ENCODE measurements at places on chromosomes 6 and 20.

GRCh38 chr20:63448031-63448430 is 24.4 kb downstream of the KCNQ2 start:
- DNase-seq, result no peak

DNA sequence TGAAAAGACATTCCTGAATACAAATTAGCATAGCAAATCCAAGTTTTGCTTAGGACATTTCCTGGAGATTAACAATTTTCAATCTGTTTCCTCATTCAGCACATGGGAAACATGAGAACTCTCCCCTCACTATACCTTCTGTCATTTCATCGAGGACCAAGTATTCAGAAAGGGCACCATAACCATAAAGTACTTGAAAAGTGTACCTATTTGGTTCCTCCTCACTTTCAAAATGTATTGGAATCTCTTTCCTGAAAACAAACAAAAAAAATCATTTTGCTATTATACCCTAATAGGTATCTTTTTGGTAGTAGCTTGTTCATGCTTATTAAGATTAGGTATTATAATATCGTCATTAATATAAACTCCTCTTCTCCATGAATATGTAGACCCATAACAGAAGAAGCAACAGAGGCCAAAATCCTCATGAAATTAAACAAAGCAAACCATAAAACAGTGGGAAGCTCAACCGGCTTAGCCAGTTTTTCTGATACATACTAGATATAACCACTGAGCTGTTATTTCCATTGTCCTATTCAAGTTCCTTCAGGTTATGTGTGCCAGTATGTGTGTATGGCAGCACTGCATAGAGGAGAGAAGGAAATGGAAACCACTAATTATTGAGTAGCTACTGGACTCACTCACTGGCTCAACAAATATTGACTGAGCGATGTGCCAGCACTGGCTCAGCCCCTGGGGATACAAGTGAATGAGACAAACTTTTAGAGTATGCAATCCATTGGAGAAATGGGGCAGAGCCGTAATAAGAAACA is 274.0 kb downstream of the MAFB start:
- no peak for DNase-seq

DNA sequence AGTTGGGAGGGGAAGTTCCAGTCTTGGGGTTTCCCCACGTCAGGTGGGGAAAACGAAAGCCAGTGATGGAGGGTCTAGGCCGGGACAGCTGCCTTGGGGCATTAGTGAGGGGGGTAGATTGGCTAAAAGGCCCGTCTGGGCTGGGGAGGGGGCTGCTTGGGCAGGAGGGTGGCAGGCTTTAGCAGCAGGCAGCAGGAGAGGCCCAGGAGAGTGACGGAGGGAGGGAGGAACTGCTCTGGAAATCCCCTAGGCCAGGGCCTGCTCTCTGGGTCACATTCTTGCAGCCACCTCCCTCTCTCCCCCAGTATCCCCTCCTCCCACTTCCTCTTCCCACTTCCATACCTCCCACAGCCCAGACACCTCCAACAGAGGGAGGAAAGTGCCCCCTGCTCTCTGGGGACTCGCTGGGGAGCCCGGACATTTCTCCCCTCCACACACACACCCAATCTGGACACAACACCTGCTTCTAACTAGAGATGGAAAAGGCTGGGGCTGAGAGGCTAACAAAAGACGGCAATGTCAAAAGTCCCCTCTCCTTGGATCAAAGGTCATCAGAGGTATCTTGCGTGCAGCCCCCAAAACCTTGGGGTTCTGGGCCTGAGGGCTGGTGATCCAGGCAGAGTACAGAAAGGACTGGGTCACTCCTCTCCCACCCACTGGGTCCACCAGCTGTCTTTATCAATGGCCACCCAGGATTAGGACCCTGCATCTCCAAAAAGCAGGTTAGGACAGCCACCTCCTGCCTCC is 1.8 kb downstream of the NFKBIE start:
- DNase-seq, result peak; percentile 81

- DNase-seq, result no peak
These were observed 28.1 kb upstream of the TMEM170B start for GRCh38 chr6:11509471-11509870.

DNA sequence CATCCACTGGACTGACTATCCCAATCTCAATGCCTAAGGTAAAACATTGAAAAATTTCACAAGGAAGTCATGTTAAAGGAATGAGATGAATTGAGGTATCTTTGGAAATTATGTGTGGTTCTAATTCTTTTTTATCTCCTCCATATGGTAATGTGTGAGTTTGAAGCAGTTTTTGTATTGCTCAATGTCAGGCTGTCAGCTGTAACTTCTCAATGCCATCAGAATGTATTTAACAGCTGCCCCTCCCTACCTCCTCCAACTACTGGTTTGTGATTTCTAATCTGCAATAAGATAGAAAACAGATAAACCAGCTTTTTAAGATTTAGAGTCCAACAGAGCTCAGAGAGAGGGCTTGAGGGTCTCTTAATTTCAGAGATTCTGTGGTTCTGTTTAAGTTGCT is 1005.8 kb upstream of the ADGRB3 start:
- DNase-seq, result no peak

GRCh38 chr6:33075568-33076405 is at the start of gene HLA-DPB1:
TSS of gene HLA-DPB1 (plus strand) at chr6:33075990. CDS start at chr6:33076042, 52 bp downstream.
- DNase-seq, result peak; percentile 61

- DNase-seq, result no peak
These were observed 72.0 kb upstream of the BACH2 start for GRCh38 chr6:90368601-90369000.

- DNase-seq, result no peak
These were observed 6.5 kb downstream of the RIPOR2 start for GRCh38 chr6:24929242-24929641.

- DNase-seq, result no peak
These were observed 9.3 kb upstream of the POU3F2 start for GRCh38 chr6:98824902-98825599.

DNA sequence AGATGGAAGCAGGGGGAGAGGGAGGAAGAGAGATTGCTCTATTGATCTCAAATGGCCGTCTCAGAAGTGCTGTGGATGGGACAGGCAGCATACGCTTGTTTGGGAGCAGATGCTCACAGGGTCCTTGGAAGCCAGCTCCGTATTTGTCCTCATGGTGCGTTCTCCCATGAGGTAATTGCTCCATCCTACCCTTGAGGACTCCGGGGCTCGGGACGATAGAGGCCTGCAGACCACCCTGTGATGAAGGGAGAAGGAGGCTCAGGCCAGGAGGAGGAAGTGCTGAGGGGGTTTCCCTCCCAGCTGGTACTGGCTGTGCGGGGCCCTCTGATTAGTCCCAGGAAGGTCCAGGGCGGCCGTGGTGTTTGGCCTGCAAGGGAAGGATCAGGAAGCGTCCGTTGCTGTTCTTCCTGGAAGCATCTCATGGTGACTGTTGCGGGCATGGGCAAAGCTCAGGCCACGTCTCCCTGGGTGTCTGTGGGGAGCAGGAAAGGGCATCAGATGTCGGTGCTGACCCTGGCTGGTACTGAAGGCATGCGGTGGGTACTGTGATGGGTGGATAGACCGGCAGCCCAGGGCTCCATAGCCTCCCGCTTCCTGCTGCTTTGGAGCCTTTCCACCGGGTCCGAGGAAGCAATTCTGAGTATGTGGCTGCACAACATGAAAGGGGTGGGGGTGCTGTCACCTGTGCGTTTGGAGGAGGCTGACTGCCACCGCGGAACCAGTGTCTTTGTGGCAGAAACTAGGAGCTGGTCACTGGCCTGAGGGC is 158.3 kb downstream of the SYCP2 start:
- no peak for DNase-seq
